ENCODE measurements at places on chromosomes 5 and 9.

DNA sequence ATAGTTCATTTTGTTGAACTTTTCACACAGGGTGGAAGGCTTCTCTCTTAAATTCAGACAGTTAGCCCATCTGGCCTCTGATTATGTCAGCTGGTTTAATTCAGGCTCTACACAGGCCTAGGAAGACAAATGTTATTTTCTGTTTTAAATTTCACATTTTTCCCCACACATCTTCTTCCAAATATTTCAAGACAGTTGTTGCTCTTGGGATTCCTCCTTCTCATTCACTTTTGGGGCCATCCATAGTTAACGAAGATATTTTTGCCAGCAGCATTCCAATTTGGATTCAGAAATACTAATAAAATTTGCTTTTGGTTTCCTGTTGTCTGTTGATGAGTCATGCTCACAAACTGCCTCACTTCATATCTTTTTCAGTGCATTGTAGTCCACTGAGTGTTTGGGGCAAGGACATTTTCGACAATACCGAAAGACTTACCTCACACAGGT, 475.4 kb downstream of the DMAC1 start:
- DNase-seq = peak; percentile 38

- no peak for DNase-seq
Measured at GRCh38 chr5:39270225-39270848, 51.0 kb upstream of the FYB1 start.

GRCh38 chr5:18652404-18653215, 1018.4 kb downstream of the TAF11L14 start:
- no peak for DNase-seq

DNA sequence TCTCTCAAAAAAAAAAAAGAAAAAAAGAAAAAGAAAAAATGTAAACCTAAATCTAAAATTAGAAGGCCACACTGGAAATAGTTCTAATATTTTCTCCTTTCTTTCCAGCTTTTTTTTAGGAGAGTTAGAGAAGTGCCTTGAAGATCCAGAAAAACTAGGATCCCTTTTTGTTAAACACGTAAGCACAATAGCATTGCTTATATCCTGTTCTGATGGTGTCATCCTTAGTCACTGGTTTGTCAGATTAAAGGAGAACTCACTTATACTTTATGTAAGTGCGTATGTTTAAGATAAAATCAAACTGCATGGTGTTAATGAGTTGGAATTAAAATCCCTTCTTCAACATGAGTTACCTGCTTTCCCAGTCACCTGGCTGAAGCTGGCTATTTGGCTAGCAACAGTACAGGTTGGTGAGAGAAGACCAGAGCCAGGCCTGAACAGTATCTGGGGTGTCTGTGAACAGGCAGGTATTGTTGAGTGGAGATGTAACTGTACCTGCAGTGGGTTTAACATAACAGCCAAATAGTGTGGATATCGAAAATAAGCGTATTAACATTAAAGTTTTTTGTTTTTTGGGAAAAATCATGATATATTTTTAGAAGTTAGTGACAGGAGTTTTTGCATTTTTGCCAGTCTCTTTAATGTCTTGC, 104.7 kb upstream of the OTULINL start:
- DNase-seq = peak; percentile 73

GRCh38 chr9:35691757-35692301, 2.1 kb upstream of the TPM2 start:
- no peak for DNase-seq

DNA sequence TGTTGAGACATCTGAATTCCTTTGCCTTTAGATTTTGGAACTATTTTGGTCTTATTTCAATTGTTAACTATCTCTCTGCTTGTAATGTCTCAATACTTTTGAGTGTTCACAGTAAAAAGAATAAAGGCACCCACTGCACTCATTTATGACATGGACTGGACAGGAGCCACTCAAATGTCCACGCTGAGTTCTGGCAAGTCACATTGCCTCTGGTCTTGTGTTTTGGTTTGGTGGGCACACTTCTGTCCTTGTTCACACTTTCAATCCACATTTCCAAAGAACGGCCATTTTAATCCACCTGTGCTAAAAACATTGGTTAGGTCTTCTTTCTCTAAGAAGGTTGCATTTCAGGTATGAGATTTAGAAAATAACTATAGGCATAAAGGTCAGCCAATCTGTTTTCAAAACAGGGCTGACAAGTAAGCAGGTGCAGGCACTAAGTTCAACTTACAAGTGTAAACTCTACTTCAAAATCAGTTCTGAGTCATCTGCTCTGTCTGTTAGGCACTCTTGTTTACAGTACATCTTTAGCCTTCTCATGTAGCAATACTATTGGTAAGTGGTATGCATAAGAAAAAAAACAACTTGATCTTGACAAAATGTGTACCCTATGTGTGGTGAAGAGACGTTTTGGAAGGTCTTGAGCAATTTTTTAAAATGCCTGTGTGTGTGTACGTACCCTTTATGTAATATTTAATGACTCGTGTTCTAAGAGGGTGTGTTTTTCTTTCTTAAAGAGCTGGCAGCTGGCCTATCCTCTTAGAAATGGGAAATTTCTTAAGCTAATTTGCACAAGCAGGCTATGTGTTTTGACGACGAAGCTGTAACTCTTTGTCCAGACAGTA, 31.5 kb upstream of the ZFAND5 start:
- peak; percentile 44 for DNase-seq

DNA sequence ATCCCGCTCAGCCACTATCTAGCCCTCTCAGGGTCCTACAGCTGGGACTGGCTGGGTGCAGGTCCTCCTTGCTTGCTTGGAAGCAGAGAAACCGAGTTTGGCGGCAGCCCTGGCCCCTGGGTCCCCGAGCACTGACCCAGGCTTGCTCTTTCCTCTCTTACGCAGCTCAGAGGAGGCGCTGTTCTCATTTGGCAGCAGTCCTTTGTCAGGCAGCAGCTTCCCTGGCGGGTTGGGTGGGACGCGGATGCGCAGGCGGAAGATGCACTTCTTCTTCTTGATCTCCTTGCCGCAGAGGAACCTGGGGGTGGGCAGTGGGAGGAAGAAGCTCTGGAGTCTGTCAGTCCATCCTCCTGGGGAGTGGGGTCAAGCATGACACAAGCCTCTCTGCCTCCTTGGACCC, 14.5 kb downstream of the PHF19 start:
- DNase-seq = no peak

- DNase-seq = peak; percentile 64
Measured at GRCh38 chr9:88988796-88989641, 2.2 kb upstream of the S1PR3 start.

DNA sequence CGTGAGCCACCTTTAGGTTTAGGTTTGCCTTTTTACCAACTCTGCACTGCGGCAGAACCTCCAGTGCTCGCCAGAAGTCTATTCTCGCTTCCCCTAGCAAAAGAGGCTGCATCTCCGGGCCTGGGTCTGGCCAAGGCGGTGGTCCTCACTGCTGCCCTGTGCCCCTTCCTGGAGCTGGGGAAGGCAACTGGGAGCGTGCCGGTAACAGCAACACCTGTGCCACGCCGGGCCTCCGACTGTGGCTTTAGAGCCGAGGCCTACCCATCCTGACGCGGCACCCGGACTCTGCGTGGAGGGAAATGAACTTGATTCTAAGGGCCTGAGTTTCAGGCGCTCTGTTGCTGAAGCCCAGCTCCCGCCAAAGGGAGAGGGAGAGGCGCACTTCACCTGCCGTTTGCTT, 82.4 kb upstream of the SPATA31C2 start:
- DNase-seq = no peak

DNA sequence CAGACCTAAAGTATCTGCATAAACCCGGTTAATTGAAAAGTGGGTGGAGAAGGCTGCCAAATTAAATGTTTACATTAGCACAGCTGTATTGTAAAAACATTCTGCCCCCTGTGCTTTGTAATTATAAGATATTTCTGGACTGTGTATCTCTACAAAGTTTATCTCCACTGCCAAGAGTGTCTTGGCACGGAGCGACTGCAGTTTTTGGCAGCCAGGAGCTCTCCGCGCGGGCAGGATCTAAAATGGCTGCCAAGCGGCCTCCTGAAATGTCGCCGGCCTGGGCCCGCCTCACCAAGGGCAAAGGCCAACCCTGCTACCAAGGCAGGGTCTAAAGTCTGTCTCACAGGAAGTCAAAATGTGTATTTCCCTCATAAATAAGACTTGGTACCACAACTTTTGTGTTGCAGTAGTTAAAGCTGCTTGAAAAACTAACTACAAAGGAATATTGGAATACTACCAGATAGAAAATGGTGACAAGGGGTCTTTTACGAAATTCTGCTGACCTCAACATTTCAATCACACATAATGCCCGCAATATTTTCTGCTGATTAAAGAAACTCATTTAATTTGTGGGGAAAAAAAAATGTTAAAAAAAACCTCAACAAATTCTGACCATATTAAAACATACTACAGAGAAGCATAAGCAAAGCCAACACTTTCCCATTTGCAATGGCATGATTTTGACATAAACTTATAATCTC, 110.4 kb downstream of the NFIB start:
- no peak for DNase-seq

- DNase-seq = no peak
Measured at GRCh38 chr9:126591922-126592321, 21.8 kb upstream of the LMX1B start.

DNA sequence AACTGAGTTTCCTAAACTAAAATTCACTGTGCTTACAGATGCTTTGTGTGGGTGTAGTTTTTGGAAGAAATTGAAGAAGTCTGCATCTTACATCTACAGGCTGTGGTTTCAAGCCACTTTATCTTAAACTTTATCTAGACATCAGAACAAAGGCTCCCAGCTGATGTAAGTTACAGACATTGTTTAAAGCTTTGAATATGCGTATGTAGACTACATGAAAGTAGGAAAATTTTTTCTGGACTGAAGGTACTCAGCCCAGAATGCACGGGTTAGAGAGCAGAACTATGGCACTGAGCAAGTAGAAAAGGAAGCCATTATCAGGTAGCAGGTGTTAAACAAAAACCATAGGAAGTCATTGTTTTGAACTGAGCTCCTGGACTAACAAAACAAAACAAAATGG, 185.4 kb downstream of the TTC39B start:
- no peak for DNase-seq

GRCh38 chr9:137391411-137391754, 31.6 kb downstream of the EXD3 start:
- no peak for DNase-seq

GRCh38 chr9:2053883-2054845, 39.0 kb downstream of the SMARCA2 start:
- peak; percentile 75 for DNase-seq

GRCh38 chr9:86983249-86983619, 35.9 kb upstream of the GAS1 start:
- DNase-seq = peak; percentile 84

- no peak for DNase-seq
Measured at GRCh38 chr5:17364987-17365810, 132.8 kb upstream of the TAF11L2 start.

GRCh38 chr5:36723912-36724311, 117.5 kb downstream of the SLC1A3 start:
- DNase-seq = no peak

- no peak for DNase-seq
Measured at GRCh38 chr5:89758146-89758545, 651.4 kb downstream of the CETN3 start.

- DNase-seq = no peak
Measured at GRCh38 chr5:65508978-65509377, 27.3 kb upstream of the ADAMTS6 start.

DNA sequence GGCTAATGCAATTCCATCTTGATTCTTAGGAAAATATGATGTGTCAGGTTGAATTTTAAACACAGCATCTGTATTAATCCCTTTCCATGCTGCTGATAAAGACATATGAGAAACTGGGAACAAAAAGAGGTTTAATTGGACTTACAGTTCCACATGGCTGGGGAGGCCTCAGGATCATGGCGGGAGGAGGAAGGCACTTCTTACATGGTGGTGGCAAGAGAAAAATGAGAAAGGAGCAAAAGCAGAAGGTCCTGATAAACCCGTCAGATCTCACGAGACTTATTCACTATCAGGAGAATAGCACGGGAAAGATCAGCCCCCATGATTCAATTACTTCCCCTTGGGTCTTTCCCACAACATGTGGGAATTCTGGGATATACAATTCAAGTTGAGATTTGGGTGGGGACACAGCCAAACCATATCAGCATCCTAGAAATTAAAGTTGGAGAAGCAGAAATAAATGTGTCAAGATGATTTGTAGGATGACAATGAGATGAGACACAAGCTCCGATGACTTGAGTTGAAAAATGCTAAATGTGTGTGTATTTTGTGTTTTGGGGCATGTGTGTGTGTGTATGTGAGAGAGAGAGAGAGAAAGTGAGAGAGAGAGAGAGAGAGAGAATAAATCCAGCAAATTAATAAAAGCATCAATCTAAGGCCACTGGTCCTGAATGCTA, 48.5 kb upstream of the ANKRD55 start:
- DNase-seq = peak; percentile 35

DNA sequence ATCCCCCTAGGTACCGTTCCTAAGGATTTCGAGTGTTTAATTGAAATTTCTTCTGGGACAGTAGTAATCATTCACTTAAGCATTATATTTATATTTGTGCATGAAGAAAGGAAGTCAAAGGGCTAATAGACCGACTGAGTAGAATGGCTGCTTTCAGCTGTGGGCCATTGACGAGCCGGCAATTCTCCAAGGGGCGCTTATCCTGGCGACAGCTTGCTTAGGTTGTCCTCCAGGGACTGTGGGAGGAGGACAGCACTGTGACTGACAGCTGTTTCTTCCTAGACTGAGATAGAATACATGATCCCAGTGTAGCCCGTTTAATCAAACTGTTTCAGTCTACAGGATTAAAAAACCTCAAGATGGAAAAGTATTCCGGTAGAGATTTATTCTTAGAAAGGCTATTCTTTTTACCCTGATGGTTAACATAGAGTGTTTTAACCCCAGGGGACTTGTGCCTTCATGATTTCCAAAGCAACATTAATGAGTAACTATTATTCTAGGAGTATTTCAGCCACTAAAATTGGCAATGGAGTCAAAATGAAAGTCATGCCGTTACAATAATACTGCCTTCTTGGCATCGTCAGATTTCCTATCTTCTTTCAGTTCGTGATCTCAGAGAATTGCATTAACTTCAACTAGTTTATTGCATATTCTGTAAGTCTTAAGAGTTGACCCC, 943.1 kb upstream of the WWC1 start:
- no peak for DNase-seq

GRCh38 chr5:90410178-90410762, 714 bp upstream of the CETN3 start:
- DNase-seq = no peak

DNA sequence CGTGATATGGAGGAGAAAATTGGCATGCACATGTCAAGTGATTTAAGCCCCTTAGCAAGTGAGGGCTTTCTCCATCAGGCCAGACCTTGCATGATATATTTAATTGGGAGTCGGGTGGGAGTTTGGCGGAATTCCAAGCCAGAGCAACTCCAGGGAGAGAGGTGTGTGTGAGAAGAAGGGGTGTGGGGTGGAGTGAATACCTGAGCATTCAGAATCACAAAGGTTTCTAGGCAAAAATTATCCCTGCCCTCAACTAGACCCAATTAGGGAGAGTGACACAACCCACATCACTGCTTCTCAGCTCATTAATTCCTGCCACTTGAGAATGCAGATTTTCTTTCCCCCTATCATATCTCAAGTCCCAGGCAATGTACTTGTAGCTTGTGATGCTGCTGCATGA, 279.7 kb upstream of the TUT7 start:
- DNase-seq = no peak

GRCh38 chr5:75341934-75342333, 4.9 kb downstream of the HMGCR start:
- DNase-seq = no peak

GRCh38 chr9:21904371-21904770, 89.8 kb downstream of the CDKN2A start:
- DNase-seq = peak; percentile 41

Measured in EL (cell line).